ENCODE measurements at places on chromosomes 11 and 22. TPM values are rescaled to one million over a fixed set of nuclear protein-coding genes. Genes with fewer than 3 reads are reported as not detected.

EED gene
- 26.9 TPM for polyA plus RNA-seq

FXYD2 gene
- polyA plus RNA-seq = 7.1 TPM

OR52A1 gene
- polyA plus RNA-seq = not detected

CEND1 gene
- polyA plus RNA-seq = not detected

GSTT2B gene
- not detected for polyA plus RNA-seq

WBP2NL gene
- 0.49 TPM for polyA plus RNA-seq

MAPK12 gene
- polyA plus RNA-seq = not detected

FLRT1 gene
- not detected for polyA plus RNA-seq

GUCY1A2 gene
- not detected for polyA plus RNA-seq

LAYN gene
- polyA plus RNA-seq = not detected

Measured in CD4-positive, alpha-beta memory T cell (primary cell).